ENCODE measurements at places on chromosomes 2 and 18.

GRCh38 chr2:15695582-15696330 lies 104.1 kb downstream of the DDX1 start:
- DNase-seq: no peak

DNA sequence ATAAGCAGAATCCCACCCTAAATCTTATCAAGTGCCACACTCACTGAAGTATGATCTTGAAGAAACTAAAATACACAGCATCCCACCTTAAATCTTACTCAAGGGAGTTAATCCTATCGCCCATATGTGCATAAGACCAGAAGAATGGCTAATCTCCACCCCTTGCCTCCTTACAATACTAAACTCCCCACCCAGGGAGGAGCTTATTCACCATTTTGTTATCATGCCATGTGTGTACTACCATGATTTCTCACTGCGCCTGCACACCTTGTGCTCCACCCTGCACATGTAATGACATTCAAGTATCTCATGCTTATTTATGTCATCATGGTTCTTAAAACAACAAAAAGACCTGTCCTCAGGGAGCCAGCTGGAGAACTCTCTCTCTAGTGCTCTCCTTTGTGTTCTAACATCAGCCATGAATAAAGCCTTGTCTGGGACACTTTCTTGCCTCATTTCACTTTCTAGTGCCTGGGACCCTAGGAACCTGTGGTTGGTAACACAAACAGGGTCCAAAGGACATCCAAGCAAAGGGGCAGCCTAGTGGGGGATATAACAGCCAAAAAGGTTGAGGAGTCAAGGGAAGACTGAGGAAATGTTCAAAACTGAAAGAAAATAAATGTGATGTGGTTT lies 87.4 kb downstream of the SLC66A3 start:
- no peak for DNase-seq

DNA sequence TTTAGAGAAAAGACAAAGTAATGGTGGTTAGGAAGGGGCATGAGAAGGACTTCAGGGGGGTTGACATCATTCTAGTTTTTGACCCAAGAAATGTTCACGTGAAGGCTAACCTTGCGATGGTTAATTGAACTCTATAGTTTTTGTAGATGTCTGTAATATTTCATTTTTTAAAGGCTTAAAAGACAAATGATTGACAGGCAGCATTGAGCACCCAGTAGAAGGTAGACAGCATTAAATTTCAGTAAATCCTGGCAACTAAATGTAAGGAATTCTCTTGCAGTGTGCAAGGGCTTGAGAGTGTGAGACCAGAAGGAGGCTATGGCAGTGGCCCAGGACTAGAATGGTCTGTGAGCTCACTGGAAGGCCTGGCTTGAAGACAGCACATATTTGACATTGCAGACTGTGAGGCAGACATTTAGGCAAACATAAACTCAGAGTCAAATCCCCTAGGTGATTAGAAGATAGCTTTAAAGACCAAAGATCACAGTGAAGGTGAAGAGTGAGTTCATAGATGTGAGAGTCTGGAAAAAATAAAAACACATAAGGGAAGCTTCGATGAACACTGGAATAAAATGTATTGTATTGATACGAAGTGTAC lies 100.1 kb upstream of the MAP4K4 start:
- no peak for DNase-seq

- no peak for DNase-seq
These were observed 6.2 kb downstream of the DAW1 start for GRCh38 chr2:227877421-227878310.

GRCh38 chr2:231557571-231558217 lies 27.4 kb upstream of the NMUR1 start:
- DNase-seq: peak; percentile 39

GRCh38 chr2:36338827-36339145 lies 16.8 kb upstream of the CRIM1 start:
- DNase-seq: no peak

- no peak for DNase-seq
These were observed 333.1 kb upstream of the VWC2L start for GRCh38 chr2:214077727-214078126.

- DNase-seq: no peak
These were observed 15.0 kb downstream of the CDH2 start for GRCh38 chr18:28161608-28162599.

- no peak for DNase-seq
These were observed 638 bp upstream of the IRS1 start for GRCh38 chr2:226799976-226800940.

DNA sequence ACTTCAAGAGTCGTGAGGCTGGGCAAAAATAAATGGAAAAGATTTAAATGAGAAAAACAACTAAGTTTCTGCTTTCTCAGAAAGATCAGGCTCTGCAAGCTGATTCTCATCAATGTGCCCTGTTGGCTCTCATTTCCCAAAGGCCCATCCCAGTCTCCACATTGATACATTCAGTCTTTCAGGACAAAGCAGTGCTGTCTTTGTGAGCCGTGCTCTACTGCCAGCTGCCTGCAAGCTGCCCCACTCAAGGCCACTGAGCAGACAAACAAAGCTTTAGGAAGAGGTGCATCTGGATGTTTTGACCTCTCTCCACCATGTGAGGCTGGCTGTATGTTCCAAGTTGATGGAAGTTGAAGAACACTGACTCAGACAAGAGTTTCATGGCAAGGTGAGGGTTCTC lies 48.8 kb downstream of the FSHR start:
- DNase-seq: no peak

DNA sequence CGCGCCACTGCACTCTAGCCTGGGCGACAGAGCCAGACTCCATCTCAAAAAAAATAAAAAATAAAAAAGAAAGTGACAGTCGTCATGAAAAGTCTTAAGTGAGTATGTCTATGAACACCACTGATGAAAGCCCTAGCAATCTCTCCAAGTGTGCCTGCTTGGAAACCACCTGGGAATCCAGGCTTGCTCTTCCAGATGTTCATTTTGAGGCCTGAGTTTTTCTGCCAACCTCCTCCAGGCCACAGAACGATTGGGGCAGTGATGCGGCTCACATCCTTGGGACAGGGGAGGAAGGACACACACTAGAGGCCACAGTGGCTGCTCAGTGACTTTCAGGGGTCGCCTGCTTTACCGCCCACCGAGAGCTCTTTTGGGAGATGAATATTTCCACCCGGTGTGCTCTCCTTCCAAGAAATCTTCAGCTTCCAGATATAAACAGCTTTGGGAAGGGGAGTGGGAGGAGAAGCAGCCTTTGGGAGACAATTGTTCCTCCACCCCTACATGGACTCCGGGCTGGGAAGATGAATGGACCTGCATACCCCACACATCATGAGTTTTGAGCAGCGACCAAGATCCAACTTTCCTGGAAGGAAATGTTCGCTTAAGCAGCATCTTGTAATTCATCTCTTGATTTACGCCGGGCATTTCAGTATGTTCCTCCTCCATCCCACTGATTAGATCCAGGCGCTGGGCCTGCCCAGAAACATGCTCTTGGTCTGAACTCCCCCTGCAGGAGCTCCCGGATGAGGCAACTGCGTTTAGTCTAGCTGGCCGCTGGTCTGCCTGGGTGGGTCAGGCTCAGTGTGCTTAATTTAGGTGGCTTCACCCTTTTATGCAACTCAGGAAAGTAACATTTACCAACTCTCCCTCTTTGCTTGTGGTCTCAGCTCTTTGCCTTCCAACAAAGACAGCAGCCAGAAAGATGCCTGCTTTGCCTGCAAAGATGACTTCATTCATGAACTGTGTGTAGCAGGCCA lies 6.2 kb upstream of the ARMC9 start:
- DNase-seq: peak; percentile 82

DNA sequence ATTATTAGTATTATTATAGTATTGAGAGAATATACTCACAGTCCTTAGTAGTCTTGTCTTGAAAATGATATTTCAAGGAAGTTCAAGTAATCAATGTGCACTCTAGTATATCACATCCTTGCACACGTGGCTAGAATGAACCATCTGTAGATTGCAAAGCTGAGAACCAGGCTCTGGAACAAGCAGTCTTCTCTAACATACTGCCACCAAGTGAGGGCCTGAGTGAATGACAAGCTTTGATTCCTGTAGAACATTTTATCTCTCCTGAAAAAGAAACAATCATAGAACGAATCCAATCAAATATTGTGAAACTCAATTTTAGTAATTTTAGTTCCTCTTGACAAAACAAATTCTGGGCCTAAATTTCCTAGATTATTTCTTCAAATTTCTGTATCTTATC lies 55.3 kb upstream of the SULT1C3 start:
- no peak for DNase-seq

DNA sequence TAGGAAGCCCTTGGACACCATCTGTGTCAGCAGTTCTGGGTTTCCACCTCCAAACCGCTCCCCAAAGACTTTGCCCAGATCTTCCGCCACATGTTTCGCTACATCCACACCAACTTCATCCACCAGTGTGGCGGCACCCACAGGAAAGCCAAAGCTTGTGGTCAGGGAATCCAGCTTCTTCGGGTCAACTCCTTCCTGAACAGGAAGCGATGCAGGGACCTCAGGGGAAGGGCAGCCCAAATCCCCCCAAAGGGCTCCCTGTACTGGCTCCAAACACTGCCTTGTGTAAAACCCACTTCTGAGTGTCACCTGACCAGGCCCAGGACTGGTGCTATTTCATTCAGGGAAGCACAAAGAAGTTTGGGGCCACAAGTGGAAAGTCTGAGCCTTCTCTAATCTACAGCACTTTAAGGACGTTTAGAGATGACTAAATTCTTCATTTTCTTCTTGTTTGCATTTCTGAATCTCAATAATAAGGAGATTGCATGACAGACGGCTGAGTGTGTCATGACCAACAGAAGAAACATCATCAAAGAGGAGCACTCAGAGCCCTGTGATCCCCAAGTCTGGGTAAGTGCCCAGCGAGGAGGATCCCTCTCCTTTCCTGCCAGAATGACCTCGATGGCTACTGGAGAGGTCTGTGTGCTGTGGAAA lies 20.8 kb downstream of the GAREM2 start:
- DNase-seq: no peak

GRCh38 chr2:178807227-178808008 lies at the start of gene TTN:
TTN (minus strand) TSS chr2:178807423; CDS start chr2:178804642, 2,781 bp downstream.
- DNase-seq: no peak

- no peak for DNase-seq
These were observed 498.6 kb downstream of the TXNL1 start for GRCh38 chr18:56139792-56140254.

DNA sequence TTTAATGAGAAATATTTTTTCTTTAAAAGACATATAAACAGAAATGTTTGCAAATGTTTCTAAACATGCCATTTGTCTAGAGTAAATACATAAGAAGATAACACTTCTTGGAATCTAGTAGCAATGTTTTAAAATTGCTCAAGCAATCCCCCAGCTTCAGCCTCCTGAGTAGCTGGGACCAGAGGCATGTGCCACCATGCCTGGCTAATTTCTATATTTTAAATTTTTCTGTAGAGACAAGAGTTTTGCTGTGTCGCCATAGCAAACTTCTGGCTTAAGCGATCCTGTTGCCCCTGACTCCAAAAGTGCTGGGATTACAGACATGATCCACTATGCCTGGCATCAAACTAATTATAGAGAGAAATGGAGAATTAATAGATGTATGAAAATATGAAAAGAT lies 14.6 kb upstream of the MBD2 start:
- DNase-seq: no peak

DNA sequence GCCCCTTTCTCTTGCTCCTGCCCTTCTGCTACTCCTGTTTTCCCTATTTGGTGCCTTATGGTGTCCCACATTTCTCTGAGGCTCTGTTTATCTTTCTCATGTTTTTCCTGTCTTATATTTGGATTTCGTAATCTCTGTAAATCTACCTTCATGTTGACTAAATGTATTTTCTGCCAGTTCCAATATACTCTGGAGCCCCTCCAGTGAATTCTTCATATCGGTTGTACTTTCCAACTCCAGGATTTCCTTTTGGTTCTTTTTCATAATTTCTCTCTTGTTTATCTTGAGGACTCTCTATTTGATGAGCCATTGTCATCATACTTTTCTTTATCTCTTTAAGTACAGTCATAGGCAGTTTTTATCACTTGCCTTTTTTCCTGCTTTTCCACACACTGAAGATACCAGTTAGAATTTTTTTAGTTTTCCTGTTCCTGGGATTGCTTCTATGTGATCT lies 19.1 kb downstream of the SCLY start:
- DNase-seq: no peak

- no peak for DNase-seq
These were observed 77.0 kb downstream of the EPC2 start for GRCh38 chr2:148721520-148721931.

DNA sequence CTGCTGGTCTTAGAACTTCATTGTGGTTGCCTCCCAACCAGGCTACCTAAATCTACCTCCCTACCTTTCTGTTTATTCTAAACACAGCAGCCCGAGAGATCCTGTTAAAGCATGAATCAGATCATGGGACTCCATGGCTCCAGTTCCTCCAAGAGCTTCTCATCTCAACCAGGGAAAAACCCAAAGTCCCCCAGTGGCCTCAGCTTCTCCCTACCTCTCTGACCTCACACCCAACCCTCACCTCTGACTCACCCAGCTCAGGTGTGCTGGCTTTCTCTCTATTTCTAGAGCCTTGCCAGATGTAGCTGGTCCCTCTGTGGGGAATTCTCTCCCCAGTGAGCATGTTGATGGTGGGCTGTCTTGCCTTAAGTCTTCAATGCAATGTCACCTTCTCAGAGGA lies 93.8 kb upstream of the COPS8 start:
- no peak for DNase-seq

DNA sequence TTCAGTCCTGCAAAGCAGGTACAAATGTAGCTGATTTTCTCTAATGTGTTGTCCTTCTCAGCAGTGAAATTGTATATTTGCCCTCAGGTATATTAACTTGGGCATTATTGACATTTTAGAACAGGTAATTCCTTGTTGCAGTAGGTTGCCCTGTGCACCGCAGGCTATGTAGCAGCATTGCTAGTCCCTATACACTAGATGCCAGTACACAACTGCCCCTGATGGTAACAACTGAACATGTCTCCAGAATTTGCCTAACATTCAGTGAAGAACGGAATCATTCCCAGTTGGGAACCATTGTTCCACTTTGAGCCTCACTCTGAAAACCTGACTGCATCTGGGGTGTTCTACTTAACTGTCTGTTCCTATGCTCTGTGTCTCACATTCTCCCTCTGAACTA lies 23.1 kb upstream of the TFPI start:
- DNase-seq: no peak

- DNase-seq: no peak
These were observed 30.2 kb upstream of the SCLY start for GRCh38 chr2:238030422-238031155.

GRCh38 chr2:102187496-102188150 lies 800 bp downstream of the IL1RL2 start:
- DNase-seq: no peak

GRCh38 chr18:77201506-77201905 lies 48.1 kb upstream of the GALR1 start:
- DNase-seq: no peak

- DNase-seq: no peak
These were observed 13.6 kb upstream of the CXCR4 start for GRCh38 chr2:136131484-136131960.

GRCh38 chr2:109054865-109055264 lies 65.8 kb upstream of the EDAR start:
- no peak for DNase-seq

GRCh38 chr2:195407783-195408182 lies 249.2 kb upstream of the SLC39A10 start:
- no peak for DNase-seq

Measured in HFF-Myc (cell line).